Fibroblast of villous mesenchyme (primary cell): ENCODE measurements at places on chromosomes 16 and 17. TPM values are rescaled to one million over a fixed set of nuclear protein-coding genes. Genes with fewer than 3 reads are reported as not detected.

DNA sequence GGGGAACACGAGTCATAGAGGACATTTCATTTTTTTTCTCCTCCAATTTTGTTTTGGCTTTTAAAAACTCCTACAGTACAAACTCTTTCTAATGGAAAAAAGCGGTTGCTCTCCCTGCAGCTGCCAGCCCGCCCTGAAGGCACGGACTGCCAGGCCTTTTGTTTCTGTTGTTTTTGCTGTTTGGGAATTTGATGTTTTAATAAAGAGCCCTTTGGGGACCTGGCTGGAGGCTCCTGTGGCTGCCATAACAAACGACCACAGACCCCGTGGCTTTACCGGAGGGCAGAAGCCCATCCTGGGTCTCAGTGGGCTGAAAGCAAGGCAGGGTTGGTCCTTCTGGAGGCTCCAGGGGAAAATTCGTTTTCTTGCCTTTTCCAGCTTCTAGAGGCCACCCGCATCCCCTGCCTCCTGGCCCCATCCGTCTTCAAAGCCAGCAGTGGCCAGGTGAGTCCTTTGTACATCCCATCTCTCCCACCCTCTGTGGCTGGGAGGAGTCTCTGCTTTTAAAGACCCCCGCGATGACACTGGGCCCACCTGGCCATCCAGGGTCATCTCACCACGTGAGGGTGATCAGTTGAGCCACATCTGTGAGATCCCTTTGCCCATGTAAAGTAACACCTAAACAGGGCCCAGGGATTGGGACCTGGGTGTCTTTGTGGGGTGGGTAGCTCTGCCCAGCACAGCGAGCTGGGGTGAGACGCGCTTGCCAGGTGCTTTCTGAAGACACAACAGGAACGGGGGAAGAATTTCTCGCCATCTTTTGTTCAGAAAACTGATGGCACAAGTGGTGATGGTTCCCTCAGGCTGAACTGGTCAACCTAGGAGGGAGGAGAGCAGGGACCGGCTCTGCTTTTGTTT is 113.9 kb downstream of the BANP start:
- DNase-seq: no peak

GRCh38 chr17:50565402-50566350 is 5.2 kb downstream of the CACNA1G start:
- no peak for DNase-seq

GRCh38 chr17:18862011-18862410 is 4.1 kb downstream of the PRPSAP2 start:
- DNase-seq: no peak

DNA sequence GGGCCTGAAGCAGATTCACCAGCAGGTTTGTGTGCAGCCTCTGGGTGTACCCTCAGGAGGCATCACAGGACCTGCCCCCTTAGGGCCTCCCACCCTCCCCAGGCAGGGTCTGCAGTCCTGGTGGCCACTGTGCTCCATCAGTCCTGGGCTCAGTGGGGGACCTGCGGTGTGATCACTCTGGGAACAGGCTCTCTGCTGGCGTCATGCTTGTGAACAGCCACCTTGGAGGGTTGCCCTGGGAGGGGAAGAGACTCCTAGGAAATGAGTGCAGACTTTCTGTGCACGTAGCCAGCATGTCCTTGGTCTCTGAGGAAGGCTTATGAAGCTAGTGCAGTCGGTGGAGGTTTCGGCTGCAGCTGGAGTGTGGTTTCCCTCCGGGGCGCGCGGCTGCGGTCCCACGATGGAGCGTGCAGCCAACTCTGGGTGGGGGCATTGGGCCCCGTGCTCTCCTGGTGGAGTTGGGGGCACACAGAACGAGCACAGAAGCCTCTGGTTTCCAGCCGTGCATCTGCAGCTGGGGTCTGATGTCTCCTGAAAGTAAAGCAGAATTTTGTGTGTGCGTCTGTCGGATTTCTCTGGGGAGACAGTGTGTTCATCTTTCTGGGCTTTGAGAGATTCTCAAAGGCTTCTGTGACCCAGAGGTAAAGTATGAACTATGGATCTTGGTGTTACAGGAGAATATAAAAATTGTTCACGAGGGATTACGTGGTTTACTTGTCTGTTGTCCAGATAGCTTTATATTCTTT is 68.1 kb upstream of the ZNF750 start:
- DNase-seq: no peak

GRCh38 chr16:17266608-17267313 is 204.0 kb downstream of the XYLT1 start:
- DNase-seq: no peak

DNA sequence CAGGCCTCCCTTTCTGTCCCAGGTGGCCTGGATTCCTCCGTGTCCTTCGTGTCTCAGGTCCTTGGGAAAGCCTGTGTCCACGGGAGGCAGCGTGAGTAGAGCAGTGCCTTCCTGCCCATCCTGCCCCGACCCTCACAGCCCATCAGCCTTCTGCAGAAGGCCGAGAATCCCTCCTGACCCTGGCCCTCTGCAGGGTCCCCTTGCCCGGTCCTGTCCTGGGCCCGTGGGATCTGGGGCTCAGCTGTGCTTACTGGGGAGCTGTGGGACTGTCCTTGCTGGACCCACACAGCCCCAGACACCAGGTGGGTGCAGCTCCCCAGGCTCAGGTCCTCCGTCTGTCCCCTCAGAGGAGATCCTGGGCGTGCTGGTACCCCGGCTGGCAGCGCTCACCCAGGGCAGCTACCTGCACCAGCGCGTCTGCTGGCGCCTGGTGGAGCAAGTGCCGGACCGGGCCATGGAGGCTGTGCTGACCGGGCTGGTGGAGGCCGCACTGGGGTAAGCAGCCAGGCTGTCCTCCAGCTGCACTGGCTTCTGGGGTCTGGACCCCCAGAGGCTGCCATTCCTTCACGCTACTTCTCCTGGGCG is 3.9 kb downstream of the TELO2 start:
- DNase-seq: no peak

DNA sequence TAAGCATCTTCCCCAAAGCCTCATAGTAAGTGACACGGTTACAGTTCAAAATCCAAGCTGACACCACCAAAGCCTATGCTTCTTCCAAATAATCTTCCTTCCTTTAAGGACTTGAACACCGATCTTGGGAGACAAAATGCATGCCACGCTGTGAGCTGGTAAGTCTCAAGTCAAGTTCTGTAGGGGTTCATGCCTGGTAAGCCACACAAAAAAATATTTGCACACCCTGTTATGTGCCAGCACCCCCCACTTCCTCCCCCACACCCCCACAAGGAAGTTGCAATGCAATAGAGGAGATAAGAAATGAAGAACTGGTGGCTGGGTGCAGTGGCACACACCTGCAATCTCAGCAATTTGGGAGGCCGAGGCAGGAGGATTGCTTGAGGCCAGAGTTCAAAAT is 5.6 kb downstream of the NOG start:
- no peak for DNase-seq

Gene SLC38A8
- total RNA-seq: not detected in 2 replicates

- DNase-seq: no peak
These were observed 8.2 kb upstream of the DHX8 start for GRCh38 chr17:43475494-43476089.

DNA sequence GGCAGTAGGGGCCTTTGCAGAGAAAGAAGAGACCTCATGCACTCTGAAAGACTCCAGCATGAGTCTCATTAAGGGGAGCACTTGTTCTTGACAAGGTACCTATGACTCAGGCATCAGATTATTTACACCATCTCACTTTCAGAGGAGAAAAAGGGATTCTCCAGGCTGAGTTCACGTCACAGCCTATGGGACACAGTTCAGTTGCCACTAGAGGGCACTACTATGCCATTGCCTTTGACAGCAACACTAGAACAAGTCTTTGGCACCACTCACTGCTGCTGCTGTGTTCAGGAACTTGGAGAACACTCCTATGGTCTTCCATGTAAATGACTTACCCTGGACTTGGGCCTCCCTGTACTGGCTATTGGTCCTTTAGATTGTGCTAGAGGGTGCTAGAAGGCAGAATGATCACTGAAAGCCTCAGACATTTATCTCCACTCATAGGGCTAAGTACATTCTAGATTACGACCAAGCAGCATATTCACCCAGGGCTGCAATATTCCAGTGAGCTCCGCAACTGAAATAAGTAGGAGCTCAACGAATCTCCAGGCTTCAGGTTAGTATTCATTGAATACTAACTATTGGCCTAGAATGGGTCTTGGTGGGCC is 225.1 kb upstream of the CA10 start:
- DNase-seq: peak; percentile 0

DNA sequence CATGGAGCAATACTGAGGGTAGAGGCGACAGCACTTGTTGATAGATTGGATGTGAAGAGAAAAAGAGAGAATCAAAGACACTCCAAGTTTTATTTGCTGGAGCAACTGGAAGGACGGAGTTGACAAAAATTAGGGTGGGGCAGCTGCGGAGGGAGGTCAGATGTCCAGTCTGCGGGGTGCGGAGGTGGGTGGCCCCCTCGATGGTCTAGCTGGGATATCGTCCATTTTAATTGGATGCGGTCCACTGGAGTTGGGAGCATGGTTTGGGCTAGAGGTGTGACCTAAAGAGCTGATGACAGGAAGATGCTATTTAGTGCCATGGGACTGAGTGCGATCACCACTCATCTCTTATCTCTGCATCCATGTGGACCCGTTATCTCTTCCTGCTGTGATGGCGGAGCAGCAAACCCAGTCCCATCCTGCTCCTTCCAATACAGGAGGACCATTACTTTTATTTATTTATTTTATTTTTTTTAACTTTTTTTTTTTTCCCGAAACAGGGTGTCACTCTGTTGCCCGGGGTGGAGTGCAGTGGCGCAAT is 48.3 kb upstream of the CBX4 start:
- DNase-seq: no peak
